ENCODE measurements at places on chromosomes 7 and 10.

DNA sequence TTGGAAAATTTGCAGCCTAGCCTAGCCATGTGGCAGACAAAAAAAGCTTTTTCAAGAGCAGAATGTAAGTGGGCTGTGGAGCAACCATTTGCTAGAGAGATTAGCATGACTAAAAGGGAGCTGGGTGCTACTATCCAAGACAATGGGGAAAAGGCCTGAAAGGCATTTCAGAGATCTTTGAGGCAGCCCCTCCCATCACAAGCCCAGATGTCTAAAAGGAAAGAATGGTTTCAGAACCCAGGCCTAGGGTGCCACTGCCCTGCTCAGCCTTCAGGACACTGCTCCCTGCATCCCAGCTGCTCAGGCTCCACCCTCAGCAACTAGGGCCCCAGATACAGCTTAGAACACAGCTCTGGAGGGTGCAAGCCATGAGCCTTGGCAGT, 24.7 kb downstream of the PNLIPRP3 start:
- no peak for DNase-seq

DNA sequence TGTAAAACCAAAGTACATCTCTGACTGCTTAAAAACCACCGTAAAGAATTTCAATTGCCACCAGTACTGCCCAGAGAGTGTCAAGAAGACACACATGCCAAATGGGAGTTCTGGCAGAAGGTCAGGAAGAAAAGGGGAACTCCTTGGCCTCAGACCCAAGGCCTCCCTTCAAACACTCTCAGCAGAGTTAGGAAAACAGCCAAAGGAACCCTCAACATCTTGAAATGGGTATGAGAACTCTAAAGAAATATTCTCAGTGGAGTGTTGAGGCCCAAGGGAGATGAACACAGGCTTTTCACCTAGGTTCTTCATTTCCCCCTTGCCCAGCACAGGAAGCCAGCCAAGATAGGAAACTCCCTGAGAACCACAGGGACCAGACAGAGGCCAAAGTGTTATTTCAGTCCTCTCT, 96.1 kb upstream of the ASAH2 start:
- no peak for DNase-seq

- no peak for DNase-seq
These were observed 55.9 kb upstream of the PAPSS2 start for GRCh38 chr10:87603769-87604168.

- no peak for DNase-seq
These were observed 14.5 kb upstream of the FAM204A start for GRCh38 chr10:118356628-118357027.

GRCh38 chr7:43648473-43649406, 65.8 kb downstream of the STK17A start:
- DNase-seq = no peak

GRCh38 chr7:128876978-128877755, 14.5 kb downstream of the ATP6V1F start:
- DNase-seq = no peak

GRCh38 chr10:7119325-7120015, 291.4 kb downstream of the SFMBT2 start:
- no peak for DNase-seq

DNA sequence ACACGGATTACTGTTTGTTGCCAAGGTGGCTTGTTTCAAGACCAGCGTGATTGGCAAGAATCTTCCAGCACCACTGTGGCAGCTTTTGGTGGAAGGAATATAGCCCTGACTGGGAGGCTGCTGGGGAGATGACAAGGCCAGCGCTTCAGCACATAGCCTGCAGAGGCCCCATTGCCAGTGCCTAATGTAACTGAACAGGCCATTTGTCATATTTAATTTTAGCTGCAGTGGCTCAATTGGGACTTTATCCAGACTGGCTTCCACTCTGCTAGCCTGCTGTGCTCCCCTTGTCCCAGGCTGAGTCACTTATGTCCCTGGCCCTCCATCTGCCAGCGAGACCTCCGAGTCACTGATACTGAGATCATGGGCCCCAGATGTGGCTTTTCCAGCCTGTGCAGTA, 483.1 kb downstream of the GALNT17 start:
- DNase-seq = no peak

DNA sequence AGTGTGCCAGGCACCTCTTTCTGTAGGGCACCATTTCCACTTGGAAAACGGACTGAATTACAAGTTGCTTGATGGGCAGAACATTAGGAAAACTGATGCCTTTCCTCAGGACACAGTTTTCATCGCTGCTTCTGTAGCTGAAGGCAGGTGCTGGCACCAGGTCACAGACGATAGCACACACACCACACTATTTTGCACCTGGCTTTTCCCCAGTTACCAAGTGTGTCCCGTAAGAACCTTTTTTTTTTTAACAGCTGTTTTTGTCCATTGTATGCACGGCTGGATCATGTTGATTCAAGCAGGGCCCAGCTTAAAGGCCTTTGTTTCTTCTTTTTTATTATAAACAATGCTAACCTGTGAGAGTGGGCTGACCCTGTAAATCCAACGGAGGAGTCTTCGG, 1.3 kb upstream of the GET4 start:
- no peak for DNase-seq

GRCh38 chr7:139265673-139266072, 34.6 kb downstream of the UBN2 start:
- no peak for DNase-seq

DNA sequence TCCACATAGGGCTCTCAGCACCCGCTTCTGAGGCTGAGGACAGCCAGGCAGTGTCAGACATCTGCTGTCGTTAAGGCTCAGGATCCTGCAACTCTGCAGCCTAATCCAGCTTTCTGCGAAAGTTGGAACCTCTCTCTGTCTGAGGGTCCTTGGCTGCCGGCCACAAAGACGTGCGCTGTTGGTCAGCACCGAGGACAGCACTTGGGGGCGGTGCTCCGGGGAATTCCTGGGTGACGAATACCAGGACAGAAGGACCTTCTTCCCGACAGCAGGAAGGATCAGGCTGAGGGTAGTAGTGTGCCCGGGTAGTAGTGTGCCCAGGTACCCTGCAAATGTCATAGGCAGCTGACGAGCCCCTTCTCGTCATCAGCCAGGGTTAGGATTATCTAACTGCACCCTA, 16.0 kb upstream of the RASGEF1A start:
- DNase-seq = no peak

- no peak for DNase-seq
These were observed at the start of gene IFIT1B for GRCh38 chr10:89377705-89378637. TSS of gene IFIT1B (plus strand) at chr10:89378056. CDS start at chr10:89378136, 80 bp downstream.

GRCh38 chr7:3064067-3064466, 20.4 kb upstream of the CARD11 start:
- DNase-seq = no peak

- DNase-seq = no peak
These were observed 1.3 kb downstream of the HHEX start for GRCh38 chr10:92690915-92691590.

DNA sequence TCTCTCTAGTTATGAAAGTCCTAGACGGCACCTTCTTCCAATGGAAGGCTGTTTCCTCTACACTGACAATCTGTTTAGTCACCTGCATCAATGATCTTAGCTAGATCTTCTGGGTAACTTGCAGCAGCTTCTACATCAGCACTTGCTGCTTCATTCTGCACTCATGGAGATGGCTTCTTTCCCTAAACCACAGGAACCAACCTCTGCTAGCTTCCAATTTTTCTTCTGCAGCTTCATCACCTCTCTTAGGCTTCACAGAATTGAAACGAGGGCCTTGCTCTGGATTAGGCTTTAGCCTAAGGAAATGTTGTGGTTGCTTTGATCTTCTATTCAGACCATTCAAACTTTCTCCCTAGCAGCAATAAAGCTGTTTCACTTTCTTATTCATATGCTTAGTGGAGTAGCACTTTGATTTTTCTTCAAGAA, 24.6 kb downstream of the NAMPT start:
- DNase-seq = no peak

- no peak for DNase-seq
These were observed 21.1 kb downstream of the MICALL2 start for GRCh38 chr7:1438208-1438607.

Data from stimulated activated CD4-positive, alpha-beta T cell treated with anti-CD3 and anti-CD28 coated beads, Interleukin-1b, Interleukin-23, amount 100 ng/mL, for 1 hour (primary cell).